ENCODE measurements at places on chromosomes 3 and 15.

GRCh38 chr3:74614107-74614967 is at the start of gene CNTN3:
TSS of gene CNTN3 (minus strand) at chr3:74614659. CDS start at chr3:74521112, 93,547 bp downstream.
- H3K4me1 ChIP-seq, result peaks cover 5% of the 10 kb centered on the region
- peaks cover 14% of the 10 kb centered on the region for H3K27me3 ChIP-seq
- DNase-seq, result peak; percentile 52

DNA sequence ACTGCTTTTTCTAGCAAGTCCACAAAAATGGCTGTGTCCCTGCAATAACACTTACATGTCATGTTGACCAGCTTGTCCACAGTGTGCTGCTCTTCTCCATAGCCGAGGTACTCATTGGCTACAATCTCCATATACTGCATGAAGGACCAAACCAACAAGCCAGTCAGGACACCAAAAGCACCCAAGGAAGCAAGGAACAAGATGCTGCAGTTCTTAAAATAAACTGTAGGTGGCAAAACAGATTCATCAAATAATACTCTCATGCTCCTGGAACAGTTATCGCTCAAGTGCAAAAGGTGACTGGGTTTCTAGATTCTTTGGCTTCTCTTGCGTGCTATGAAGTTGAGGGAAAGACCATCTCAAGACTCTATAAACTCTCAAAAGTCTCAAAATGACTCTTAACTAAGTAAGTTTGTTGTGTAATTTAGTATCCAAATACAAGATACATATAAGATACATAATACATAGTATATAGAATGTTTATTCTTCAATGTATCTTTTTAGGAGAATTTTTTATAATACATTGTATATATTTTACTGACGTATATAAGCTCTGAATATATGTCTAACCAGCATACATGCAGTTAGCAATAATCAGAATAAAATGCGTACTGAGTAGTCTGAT is 57.0 kb downstream of the NEK10 start:
- peaks cover 3% of the 10 kb centered on the region for H3K27me3 ChIP-seq
- no peaks in the 10 kb centered on the region for H3K4me1 ChIP-seq
- H3K27ac ChIP-seq, result no peak overlapping the region
- H3K4me3 ChIP-seq, result no peak overlapping the region
- no peaks in the 10 kb centered on the region for H3K36me3 ChIP-seq

DNA sequence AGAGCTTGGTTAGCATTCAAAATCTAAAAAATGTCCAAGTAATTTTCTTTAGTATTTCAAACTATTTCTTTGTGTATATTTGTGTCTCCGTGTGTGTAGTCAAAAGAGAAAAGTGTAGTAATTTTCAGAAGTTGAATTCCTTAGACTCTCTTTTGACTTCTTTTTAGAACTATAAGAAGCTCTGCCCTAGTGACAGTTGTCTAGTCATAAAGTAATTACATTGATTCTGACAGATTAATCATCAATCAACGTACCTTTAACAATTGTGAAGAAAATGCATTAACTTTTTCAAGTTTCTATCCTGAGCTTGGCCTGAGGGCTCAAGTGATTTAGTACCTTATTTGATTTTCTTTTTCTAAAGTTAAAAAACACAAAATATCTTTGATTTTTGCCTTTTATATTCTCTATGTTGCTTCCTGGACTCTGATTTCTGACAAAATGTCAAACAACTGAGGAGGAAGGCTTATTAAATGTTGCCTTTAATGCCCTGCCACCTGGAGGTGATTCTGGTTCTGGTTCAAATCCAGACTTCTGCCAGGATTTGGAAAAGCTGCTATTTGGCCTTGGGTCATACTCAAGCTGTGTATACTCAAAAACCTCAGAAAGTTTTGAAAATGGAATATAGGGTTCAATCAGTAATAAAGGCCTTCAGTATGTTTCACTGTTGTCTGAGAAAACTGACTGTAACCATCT is 653.6 kb downstream of the NSUN3 start:
- no peaks in the 10 kb centered on the region for H3K27me3 ChIP-seq
- no peaks in the 10 kb centered on the region for H3K36me3 ChIP-seq
- no peak overlapping the region for H3K27ac ChIP-seq
- peaks cover 3% of the 10 kb centered on the region for H3K4me1 ChIP-seq

- H3K27me3 ChIP-seq, result peaks cover 2% of the 10 kb centered on the region
Measured at GRCh38 chr3:129491794-129492193, 36.6 kb upstream of the RHO start.

GRCh38 chr3:74639681-74640080 is 25.2 kb upstream of the CNTN3 start:
- H3K27ac ChIP-seq, result no peak overlapping the region
- H3K4me1 ChIP-seq, result peaks cover 15% of the 10 kb centered on the region
- DNase-seq, result no peak
- no peaks in the 10 kb centered on the region for H3K36me3 ChIP-seq

GRCh38 chr3:83002869-83003445 is 1241.5 kb upstream of the GBE1 start:
- no peaks in the 10 kb centered on the region for H3K27me3 ChIP-seq
- H3K4me1 ChIP-seq, result peaks cover 2% of the 10 kb centered on the region
- H3K27ac ChIP-seq, result no peak overlapping the region
- no peak for DNase-seq
- no peak overlapping the region for H3K4me3 ChIP-seq
- no peaks in the 10 kb centered on the region for H3K36me3 ChIP-seq

GRCh38 chr3:45942051-45942825 is 1.0 kb upstream of the CXCR6 start:
- H3K4me1 ChIP-seq, result peaks cover 6% of the 10 kb centered on the region
- DNase-seq, result no peak
- no peak overlapping the region for H3K4me3 ChIP-seq
- peaks cover 3% of the 10 kb centered on the region for H3K36me3 ChIP-seq

- peaks cover 14% of the 10 kb centered on the region for H3K27me3 ChIP-seq
- peaks cover 44% of the 10 kb centered on the region for H3K4me1 ChIP-seq
- H3K4me3 ChIP-seq, result no peak overlapping the region
- DNase-seq, result peak; percentile 55
Measured at GRCh38 chr15:57340682-57341259, 35.5 kb upstream of the CGNL1 start.

DNA sequence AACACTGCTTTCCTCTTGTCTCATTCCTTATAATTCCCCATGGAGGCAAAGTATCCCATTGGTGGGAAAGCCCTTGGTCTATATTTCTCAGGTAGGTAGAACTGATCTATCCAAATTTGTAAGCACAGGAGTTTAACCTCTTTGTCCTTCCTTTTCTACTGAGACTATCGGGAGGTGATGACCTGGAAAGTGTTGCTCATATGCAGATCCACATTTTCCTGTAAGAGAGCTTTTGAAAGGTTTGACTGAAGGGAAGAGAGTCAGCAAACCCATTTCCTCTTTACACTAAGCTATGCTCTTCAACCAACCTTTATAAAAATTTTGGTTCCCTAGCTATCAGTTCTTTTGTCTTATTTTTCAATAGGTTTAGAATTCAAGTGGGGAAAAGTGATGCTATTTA is 200.7 kb downstream of the TIGIT start:
- no peak for DNase-seq
- no peak overlapping the region for H3K4me3 ChIP-seq
- H3K4me1 ChIP-seq, result peaks cover 5% of the 10 kb centered on the region

DNA sequence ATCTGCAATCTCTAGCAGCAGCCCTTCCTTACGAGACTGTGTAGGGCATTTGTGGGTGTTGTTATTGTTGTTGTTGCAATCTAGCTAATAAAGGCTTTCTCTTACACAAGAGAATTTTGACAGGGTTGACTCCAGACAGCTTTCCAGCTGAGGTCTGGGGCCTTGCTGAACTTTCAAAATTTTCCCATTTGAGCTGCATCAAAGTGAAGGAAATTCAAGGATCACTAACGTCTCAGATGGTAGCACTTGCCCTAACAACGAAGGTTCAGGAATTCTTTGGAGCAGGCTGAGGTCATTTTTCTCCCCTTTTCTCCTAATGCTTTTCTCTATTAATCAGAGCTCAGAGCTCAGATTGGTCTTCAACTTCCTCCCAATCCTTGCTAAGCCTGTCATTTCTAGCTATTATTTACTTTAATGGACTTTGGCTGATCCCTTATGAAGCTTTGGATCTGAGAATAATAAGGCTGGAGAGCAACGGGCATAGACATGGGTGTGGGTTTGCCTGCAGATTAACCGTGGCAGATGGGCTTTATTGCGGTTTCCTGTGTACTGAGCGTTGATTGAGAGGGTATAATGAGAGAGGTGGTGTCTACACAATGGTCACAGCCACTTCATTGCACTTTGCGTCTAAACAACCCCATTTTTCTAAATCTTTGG is 614.0 kb upstream of the AGTR1 start:
- no peak for DNase-seq
- H3K27me3 ChIP-seq, result no peaks in the 10 kb centered on the region
- H3K4me3 ChIP-seq, result no peak overlapping the region
- no peak overlapping the region for H3K27ac ChIP-seq
- no peaks in the 10 kb centered on the region for H3K4me1 ChIP-seq

- H3K27ac ChIP-seq, result no peak overlapping the region
- no peaks in the 10 kb centered on the region for H3K4me1 ChIP-seq
- H3K4me3 ChIP-seq, result no peak overlapping the region
- no peaks in the 10 kb centered on the region for H3K27me3 ChIP-seq
Measured at GRCh38 chr3:132232231-132232792, 84.9 kb upstream of the ACP3 start.

DNA sequence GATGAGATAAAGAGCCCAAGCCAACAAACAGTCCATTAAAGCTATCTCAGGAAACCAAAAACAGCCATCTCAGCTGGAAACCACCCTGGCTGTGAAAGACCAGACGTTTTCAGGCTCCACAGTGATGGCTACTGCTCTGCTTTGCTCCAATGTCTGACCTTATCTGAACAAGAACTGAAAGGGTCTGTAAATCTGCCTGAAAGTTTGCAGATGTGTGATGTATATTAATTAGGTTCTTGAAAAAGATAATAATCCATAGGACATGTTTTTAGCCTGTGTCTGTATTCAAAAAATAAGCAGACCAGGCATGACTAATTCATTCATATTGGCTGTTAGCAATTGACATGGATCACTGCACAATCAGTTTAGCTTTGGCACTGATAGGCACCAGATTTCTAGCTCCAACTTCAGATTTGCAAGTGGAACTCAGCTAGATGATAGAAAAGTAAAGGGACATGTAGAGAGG is 611.4 kb upstream of the NAALADL2 start:
- peaks cover 4% of the 10 kb centered on the region for H3K4me1 ChIP-seq
- H3K27me3 ChIP-seq, result no peaks in the 10 kb centered on the region
- no peak for DNase-seq
- no peak overlapping the region for H3K27ac ChIP-seq

Measured in endothelial cell (in vitro differentiated cells).